ENCODE measurements at places on chromosomes 1 and 21.
A peak's percentile ranks its signal among the peaks of the same experiment; 100 is the strongest.

DNA sequence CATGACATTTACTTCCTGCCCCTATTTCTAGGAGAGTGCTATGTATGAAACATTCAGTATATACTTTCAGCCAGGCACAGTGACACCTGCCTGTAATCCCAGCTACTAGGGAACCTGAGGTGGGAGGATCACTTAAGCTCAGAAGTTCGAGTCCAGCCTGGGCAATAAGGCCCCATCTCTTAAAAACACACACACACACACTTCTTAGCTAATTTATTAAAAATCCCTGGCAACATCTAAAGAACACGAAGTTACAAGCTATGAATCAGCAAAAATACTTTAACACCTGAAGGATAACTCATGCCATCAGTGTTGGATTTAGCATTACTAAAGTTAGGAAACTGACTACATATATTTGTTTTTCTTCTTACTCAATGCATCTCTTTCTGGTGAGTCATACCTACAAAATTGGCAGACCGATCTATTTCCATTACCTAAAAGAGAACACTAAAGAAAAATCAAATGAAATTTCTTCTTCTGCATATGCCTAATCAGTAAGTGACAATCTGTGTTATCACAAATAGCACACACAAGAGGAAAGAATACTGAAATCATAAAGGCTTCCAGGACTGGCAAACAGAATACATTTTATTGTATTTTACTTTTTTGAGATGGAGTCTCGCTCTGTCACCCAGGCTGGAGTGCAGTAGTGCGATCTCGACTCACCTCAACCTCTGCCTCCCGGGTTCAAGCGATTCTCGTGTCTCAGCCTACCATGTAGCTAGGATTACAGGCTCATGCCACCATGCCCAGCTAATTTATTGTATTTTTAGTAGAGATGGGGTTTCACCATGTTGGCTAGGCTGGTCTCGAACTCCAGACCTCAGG lies 41.4 kb downstream of the RNF115 start:
- peak; percentile 89 for DNase-seq

GRCh38 chr1:58432851-58433668 lies 113.5 kb downstream of the OMA1 start:
- DNase-seq = no peak

GRCh38 chr1:15952317-15953258 lies 23.3 kb downstream of the ZBTB17 start:
- DNase-seq = peak; percentile 99

DNA sequence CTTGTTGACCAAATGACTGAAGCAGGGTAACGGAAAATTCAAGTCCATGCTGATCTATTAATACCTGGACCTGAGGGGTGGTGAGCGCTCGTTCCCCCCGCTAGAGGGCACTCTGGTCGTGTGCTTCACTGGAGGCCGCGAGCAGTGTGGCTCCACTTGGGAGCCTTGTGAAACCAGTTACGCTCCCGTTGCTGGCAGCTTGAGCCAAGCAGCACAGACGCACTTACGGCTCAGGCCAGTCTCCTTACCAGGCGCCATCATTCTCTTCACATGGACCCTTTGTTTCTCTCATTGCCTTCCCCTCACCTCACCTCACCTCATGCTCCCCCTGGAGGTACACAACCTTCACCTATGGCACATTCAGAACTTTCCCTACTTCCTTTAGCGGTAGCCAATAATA lies 49.7 kb upstream of the TSPAN2 start:
- peak; percentile 78 for DNase-seq

DNA sequence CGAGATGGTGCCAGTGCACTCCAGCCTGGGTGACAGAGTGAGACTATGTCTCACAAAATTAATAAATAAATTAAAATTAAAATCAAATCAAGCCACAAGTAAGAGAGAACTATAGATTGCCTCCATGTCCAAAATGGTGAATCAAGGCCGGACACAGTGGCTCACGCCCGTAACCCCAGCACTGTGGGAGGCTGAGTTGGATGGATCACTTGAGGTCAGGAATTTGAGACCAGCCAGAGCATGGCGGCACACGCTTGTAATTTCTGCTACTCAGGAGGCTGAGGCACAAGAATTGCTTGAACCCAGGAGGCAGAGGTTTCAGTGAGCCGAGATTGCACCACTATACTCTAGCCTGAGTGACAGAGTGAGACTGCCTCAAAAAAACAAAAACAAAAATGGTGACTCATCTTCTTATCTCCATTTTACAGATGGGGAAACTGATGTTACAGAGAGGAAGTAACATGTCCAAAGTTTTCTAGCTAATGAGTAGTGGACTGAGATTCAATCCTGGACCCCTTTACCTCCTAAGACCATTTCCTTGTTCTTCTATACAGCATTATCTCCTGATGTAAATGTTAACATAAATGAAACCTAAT lies 99.0 kb upstream of the HNRNPU start:
- DNase-seq = no peak

DNA sequence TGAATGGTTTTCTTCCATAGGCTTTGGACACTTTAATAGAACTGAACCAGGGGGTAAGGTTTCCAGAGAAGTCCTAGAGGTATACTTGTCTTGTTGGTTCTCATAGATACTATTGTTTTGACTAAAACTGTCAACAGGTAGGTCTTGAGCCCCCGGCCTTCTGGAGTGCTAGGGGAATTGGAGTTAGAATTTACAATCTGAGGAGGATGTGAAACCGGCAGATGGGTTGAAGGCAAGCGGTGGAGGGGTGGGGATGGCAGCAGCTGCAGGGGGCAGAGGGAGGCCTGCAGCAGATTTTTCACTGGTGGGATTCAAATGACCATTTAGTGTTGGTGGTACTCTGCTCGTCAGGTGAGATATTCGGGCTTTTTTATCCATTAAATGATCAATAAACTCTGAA lies 4.3 kb upstream of the CD1D start:
- no peak for DNase-seq

DNA sequence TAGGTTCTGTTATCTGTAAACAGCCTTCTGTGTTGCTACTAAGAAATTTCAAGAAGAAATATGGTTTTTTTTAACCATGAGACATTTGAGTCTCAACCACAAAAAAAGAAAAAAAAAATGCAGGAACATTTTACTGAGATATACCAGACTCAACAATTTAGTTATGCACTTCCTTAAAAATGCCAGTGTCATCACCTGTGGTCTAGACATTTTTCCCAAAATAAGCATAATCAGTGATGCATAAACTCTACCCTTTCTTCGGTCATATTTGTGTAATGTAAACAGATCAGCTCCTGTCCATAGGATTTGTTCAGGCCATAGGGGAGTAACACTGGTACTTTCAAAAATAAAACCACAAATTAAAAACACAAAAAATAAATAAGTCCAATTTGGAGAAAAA lies 122.6 kb upstream of the TNFSF4 start:
- DNase-seq = no peak

GRCh38 chr1:156682166-156682890 lies 5.1 kb upstream of the NES start:
- DNase-seq = no peak

Measured in RKO (cell line).